NCI-H510A (cell line): ENCODE measurements at places on chromosomes 2 and 18.

DNA sequence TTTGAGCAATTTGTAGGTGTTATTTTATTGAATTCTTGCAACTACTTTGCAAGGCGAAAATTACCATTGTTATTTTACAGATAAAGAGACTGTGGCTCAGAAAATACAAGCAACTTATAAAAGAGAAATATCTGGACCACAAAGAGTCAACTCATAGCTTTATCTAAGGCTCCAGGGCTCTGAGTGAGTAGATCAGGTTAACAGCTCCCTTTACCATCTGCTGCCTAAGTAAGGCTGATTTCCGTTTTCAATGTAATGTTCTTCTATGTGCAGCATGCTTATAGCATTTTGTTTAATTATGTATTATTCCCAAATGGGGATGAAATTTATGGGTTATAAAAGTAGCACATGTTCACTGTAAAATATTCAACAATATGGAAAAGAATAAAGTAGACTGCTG, 299.1 kb upstream of the TNP1 start:
- no peak for DNase-seq

DNA sequence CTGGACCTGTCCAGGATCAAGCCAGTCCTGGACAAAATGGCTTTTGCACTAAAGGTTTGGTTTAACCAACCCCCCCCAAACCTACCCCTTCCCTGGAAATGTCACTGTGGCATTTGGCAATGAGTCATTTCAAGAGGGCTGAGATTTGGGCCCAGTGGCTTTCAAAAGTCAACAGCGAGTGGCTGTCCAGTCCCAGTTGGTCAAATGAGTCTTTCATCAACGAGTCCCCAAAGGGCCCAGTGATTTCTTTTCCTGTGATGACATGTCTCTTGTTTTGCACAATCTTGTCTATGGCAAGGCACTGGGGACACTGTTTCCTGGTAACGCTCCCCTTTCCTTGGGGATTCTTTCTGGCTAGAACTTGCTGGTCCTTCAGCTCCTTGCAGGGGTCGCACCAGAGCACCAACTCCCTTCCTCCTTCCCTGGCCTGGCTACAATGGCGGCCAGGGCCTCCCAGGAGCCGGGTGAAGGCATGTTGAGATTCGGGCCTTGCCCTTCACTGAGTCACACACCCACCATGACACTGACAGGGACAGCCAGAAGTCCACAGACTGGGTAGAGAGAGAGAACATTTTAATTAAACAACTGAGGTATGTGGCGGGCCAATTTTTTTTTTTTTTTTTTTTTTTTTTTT, 87.2 kb downstream of the SMAD7 start:
- DNase-seq, result no peak

DNA sequence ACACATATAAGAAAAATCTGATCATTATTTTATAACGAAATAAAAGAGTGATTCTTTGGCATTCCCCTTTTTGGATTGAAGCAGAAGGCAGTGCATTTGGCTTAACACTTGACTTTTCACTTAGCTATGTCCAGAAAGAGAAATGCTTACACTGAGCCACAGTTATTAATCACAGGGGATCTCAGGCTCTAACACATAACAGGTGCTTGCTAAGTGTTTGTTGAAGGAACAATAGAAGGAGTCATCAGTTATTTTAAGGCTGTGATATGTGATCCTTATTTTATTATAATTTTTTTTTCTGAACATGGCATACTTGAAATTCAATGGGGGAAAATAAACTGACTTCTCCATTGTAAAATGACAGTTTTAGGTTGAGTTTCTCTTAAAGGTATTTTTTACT, 209.5 kb downstream of the UBE2E3 start:
- peak; percentile 9 for DNase-seq

GRCh38 chr2:88452565-88452905, at the start of gene FOXI3:
FOXI3 (minus strand) TSS chr2:88452693; CDS start chr2:88452535, 158 bp downstream.
- no peak for DNase-seq

GRCh38 chr2:62536873-62537547, 31.0 kb upstream of the TMEM17 start:
- DNase-seq, result no peak
